ENCODE measurements at places on chromosomes 11 and 22.

GRCh38 chr22:49426618-49427266, 400.9 kb downstream of the BRD1 start:
- no peak for DNase-seq

DNA sequence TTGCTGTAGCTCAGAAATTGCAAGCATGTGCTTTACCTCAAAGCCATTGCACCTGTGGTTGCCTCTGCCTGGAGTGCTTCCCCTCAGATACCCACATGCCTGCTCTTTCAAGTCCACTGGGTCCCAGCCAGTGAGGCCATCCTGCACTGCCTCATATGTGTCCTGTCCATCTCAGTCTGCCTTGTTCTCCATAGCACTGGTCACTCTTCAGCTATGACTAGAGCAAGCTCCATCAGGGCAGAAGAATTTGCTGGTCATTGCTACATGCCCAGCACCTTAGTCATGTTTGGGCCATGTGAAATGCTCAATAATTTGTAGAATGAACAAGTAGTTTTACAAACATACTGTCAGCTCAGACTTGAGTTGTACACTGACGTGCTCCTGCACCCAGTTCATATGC, 64.4 kb upstream of the HORMAD2 start:
- peak; percentile 92 for DNase-seq

- DNase-seq = no peak
These were observed 26.1 kb upstream of the CABP7 start for GRCh38 chr22:29693671-29694070.

DNA sequence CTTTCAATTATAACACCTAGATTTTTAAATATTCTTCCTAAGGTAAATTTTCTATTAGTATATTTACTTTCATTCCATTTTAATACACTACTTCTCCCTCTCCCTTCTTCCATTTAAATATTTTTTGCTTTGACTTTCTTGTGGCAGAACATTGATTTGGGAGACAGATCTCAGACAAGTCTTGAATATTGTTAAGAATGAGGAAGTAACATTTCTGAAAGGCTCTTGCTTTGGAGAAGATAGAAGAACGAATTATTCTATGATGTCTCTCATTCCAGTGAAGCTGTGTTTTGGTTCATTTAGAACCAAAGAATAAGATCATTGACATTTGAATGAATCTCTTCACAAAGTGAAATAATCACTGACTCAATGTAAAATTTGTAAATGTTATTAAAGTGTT, 2.4 kb downstream of the IPO7 start:
- DNase-seq = no peak

DNA sequence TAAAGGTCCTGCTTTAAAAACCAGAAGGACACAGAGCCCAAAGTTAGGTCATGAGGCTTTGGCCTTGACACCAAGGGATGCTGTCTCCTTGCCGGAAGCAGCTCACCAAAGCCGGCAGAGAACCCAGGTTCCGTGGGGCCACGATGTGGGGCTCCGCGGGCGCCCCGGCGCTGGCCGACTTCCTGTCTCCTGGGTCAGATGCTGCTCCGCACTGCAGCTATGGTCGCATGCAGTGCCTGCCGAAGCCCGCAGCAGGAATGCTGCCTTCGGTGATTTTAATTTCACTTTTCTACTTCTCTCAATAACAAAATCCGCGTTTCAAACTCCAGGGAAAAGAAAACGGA, 454 bp upstream of the OTUB1 start:
- DNase-seq = no peak

DNA sequence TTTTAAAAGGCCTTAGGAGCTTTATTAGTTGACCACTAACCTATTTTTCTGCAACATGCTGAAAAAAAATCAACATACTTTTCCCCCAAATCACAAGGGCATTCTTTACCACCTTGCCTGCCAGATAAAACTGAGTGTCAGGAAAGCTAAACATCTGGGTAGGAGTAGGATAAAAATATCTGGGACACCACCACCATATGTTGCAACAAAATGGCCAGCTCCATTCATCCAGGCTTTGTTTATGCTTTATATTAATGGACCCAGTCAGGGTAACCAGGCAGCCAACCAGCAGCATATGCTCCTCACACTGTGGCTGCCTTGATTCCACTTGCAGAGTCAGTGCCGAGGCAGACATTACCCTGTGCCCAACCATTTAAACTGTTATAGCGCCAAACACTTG, 1024.5 kb downstream of the LRRC4C start:
- no peak for DNase-seq

DNA sequence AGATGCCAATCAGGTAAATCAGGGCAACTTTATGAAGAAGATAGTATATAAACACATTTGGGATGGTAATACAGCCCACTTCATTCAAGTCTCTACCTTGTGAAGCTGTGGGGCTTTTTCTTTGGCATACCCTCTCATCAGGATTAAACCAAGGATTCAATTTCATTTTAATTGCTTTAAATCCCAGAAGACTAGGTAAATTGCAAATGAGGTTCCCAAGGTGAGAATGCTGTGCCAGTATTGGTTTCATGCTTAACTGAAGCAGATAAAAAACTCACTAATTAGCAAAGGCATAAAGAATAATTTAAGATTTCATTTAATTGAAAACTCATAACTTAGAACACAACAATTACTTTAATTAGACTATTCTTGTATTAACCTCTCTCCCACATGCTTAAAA, 1218.1 kb downstream of the FAM181B start:
- DNase-seq = no peak

DNA sequence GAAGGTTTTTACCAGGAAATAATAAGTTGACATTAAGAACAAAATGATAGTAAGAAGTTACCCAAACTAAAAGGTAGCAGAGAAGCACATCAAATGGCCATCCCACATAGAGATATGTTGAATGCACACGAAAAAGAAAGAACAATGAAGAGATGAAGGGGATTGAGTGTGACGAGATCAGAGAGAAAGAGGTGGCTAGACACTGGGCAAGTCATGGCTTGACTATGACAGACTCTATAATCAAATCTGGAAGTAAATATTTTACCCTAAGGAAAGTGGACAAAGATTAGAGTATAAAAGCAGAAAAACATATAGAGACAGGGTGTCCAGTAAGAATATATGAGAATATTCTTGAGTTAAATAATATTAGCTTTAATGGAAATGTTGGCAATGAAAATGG, 31.4 kb downstream of the CASP12 start:
- DNase-seq = no peak

- DNase-seq = peak; percentile 21
These were observed 46.4 kb upstream of the TBCEL start for GRCh38 chr11:120977266-120978137.

DNA sequence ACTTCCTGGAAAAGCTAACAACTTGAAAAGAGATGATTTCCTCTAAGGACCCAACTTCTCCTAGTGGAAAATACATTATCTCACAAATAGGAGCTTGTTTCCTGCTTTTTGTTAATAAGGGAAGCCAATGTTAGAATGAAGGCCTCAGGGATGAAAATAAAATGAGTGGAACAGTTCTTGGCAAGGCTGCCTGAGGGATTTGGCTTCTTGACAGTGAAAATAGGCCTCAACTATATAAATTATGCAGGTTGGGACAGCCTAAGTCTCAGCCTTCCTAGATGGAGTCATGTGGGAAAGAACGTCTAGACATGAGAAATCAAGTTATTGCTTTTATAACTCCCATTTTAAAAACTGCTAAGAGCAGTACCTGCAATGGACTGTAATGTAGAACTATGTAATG, 92.8 kb upstream of the FIBIN start:
- DNase-seq = no peak

- no peak for DNase-seq
These were observed 12.4 kb upstream of the SLC39A13 start for GRCh38 chr11:47396049-47396320.

GRCh38 chr11:72723508-72723907, 28.7 kb downstream of the ARAP1 start:
- no peak for DNase-seq

- no peak for DNase-seq
These were observed 76.7 kb downstream of the FAR1 start for GRCh38 chr11:13745165-13745564.

- DNase-seq = no peak
These were observed 108.7 kb upstream of the AKIP1 start for GRCh38 chr11:8802251-8802650.

GRCh38 chr11:92501066-92501739, 276.6 kb downstream of the FAT3 start:
- no peak for DNase-seq

GRCh38 chr11:36079878-36080675, 136.2 kb downstream of the LDLRAD3 start:
- DNase-seq = no peak

GRCh38 chr11:96817482-96818399, 427.9 kb downstream of the JRKL start:
- DNase-seq = peak; percentile 55

DNA sequence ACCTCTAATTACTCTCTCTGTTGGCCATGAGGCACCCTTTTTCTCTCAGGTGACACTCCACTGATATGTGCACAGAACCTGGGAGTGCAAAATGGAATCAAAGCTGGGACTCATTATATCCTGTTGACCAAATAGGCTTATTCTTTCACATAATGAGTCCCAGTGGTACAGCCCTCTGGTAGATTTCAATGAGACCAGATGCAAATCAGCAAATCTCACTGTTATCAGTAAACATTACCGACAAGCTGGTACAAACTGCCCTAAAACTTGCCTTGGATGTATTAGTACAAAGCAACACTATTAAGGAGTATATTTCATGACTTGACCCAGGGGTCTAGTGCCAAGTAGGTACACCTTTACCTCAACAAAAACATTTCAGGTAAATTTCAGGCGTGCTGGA, 128.3 kb downstream of the DDX10 start:
- no peak for DNase-seq

DNA sequence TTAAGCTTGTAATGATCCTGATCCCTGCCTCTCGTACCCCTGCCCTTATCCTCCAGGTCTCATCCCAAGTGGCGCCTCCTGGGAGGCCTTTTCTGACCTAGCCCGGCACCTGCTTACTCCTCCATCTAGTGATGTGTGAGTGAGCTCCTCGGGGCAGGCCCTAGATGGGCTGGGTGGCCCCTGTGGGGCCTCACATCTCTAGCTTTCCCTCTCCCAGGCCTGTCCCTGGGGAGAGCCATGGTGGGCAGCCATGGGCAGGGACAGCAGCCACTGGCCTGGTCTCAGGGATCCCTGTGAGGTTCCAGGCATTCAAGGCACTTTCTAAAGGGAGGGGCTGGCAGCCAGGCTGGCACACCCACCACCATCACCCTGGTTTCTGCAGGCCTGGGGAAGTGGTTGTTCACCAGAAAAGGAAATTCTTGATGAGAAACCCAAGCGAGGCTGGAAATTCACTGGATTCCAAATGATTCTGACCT, 27.9 kb downstream of the GNAZ start:
- DNase-seq = no peak

DNA sequence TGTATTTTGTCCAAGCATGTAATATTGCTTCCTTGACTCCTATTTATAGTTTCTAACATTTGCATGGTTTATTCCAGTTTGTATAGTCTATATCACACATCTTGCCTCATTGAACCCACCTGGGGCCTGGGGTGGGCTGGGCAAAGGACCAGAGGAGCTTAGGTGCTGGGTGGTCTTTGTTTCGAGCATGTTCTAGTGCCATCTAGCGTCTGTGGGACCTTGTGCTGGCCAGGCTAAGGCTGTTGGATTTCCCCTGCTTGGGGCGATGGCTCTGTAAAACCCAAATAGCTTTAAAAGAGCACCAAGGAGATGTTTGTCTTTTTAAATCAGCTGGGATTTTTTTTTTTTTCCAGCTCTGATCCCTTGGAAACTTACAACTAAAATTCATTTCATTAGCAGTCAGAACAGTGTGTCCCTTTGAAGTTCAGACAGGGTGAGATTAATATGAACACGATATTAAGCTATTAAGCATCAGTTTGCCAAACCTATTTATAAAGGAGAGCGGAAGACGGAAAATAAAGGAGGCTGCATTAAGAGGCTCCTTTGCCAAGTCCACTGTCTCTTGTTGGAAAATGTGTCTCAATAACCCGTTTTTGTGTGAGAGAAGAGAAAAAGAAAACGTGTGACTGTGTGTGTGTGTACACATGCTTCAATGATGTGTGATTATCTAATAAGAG, 157.4 kb downstream of the COMMD9 start:
- DNase-seq = peak; percentile 55

DNA sequence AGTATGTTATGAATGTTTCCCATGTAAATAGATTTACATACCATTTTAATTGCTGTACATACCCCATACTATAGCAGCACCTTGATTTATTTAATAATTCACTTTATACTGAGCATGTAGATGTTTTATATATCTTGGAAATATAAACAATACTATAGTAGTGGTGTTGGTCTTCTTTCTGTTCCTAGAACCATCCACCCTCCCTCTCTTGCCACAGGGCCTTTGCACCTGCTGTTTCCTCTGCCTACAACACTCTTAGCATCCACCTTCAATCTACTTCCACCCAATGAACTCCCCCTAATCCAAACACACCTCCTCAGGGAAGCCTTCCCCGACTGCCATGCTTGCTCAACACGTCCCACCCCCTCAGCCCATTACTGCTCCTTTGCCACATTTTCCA, 30.2 kb downstream of the TESMIN start:
- DNase-seq = no peak

DNA sequence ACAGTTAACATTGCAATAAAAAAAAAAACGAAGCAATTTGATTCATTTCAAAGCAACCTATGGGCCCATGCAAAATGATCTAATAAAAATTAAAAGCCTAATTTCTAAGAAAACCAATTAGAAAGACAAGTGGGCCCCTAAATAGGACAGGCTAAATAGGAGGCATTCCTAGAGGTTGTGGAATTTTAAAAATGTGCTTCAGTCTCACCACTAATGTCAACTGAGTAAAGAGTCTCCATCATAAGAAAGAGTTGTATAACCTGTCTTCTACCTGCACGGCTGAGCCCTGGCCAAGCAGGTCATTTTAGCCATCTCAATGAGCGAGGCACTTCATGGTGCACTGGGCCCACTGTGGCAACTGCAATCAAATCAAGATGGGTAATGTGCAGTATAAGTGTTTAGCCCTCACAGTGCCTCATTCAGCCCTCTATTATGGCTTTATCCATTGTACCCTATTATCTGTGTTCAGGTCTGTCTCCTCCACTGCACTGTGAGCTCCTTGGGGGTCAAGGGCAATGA, 76.4 kb downstream of the PRSS23 start:
- no peak for DNase-seq

DNA sequence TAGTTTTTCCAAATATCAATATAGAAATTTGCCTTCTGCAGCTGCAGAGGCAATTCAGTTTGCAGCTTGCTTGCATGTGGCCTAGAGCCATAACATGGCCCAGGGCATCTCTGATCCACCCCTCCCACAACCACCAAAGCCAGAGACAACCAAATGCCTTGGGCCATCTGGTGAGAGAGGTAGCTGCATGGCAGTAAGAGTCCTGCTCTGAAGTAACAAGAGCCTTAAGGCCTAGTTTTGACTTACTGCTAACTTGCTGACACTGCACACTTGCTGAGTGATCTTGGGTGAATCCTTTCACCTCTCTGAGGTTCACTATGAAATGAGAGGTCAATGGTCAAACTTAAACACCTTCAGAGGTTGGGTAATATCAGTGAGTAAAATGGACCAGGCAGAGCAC, 4.9 kb upstream of the SPECC1L start:
- DNase-seq = no peak
